Activated T-helper 1 cell treated with anti-CD3 and anti-CD28 coated beads, Interleukin-2, amount 50 U/mL, for 16 hours (primary cell): ENCODE measurements at places on chromosomes 7 and 10.

GRCh38 chr10:7484456-7485243 lies 73.8 kb upstream of the SFMBT2 start:
- peak; percentile 16 for DNase-seq

- no peak for DNase-seq
Observed at GRCh38 chr7:151011097-151011409, 13.2 kb downstream of the ATG9B start.

DNA sequence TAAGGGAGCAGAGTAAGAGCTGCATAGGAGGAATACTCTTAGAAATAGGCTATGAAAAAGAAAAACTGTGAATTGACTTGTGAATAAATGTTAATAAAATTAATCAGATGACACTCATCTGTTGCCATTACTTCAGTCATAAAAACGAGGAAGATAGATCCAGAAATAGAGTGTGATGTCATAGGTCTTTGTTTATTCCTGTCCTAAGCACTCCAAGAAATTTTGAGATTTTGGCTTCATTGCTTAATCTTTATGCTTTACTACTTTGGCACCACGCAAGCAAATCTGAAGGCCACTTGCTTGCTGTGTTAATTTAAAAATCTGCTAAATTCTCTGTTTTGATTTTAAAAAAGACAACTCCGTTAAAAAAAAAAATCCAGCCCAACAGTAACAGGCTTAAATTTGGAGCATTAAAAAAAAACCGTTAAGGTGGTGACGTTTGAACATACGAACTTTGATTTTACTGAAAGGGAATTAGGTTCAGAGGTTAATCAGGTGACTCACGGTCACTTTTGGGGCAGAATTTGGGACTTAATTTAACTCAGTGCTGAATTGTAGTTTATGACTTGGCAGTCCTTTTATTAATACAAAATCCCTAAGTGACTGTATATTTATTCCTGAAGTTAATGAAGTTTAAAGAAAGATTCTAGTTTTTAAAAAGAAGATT lies 3.4 kb downstream of the IFRD1 start:
- no peak for DNase-seq

DNA sequence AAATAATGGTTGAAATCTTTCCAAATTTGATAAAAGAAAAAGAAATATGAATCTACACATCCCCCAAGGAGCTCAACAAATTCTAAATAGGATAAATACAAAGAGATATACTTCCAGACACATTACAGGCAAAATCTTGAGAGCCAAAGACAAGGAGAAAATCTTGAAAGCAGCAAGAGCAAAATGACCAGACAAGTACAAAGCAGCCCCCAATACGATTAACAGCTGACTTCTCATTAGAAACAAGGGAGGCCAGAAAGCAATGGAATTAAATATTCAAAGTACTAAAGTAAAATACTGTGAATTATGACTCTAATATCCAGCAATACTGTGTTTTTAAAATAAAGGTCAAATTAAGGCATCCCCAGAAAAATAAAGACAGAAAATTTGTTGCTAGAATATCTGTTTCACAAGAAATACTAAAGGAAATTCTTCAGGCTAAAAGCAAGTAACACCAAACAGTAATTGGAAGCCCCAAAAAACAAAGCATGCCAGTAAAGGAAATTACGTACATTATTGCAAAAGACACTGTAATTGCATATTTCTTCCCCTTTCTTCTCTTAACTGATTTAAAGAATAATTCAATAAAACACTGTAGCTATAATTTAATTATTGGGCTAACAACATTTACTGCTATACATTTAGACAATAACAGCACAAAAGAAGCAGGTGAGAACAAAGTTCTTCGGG lies 36.4 kb downstream of the ZNF438 start:
- DNase-seq, result no peak
